ENCODE measurements at places on chromosomes 3 and 15.

DNA sequence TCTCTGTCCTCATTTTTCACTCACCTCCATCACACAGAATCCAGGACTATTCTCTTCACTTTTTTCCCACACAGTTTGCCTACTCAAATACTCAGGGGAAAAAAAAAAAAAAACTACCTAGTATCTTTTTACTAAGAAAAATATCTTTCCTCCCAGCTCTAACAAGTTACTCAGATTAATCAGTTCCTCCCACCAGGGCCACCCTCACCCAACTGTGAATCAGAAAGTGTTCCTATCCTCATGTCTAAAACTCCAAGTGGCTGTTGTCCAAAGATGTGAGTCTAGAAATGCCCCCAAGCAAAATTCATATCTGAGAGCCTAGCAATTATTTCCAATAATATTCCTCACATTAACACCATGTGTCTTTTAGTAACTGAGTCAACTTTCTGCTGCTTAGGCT, 268.0 kb downstream of the ERC2 start:
- DNase-seq, result no peak

- DNase-seq, result no peak
These were observed 39.2 kb downstream of the PROS1 start for GRCh38 chr3:93934366-93935046.

- DNase-seq, result no peak
These were observed 16.9 kb upstream of the AGBL1 start for GRCh38 chr15:86062646-86063243.

GRCh38 chr15:74432271-74432967, 1.3 kb downstream of the SEMA7A start:
- DNase-seq, result no peak

GRCh38 chr3:98371186-98371585, 17.5 kb downstream of the OR5K4 start:
- no peak for DNase-seq

- DNase-seq, result no peak
These were observed 32.1 kb downstream of the ACKR2 start for GRCh38 chr3:42841332-42841731.

GRCh38 chr15:24858737-24859601, 95.8 kb upstream of the SNRPN start:
- no peak for DNase-seq

DNA sequence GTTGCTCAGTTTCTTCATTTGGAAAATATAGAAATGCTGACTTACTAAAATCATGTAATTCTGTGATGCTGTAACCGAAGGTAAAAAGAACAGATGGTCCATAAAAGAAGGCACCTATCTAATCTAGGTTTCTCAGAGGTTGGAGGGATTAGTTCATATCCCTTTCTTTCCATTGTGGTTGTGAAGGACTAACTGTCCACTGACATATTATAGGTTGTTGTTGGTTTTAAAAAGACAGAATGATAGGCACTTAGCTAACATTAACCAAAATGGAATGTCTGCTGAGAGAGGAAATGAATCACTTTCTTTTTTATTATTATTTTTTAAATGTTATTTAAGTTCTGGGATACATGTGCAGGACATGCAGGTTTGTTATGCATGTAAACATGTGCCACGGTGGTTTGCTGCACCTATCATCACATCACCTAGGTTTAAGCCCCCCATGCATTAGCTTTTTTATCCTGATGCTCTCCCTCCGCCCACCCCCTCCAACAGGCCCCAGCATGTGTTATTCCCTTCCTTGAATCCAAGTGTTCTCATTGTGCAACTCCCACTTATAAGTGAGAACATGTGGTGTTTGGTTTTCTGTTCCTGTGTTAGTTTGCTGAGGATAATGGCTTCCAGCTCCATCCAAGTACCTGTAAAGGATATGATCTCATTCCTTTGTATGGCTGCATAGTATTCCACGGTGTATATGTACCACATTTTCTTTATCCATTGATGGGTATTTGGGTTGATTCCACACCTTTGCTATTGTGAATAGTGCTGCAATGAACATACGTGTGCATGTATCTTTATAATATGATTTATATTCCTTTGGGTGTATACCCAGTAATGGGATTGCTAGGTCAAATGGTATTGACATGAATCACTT, 45.8 kb downstream of the ALDH1A2 start:
- DNase-seq, result no peak

DNA sequence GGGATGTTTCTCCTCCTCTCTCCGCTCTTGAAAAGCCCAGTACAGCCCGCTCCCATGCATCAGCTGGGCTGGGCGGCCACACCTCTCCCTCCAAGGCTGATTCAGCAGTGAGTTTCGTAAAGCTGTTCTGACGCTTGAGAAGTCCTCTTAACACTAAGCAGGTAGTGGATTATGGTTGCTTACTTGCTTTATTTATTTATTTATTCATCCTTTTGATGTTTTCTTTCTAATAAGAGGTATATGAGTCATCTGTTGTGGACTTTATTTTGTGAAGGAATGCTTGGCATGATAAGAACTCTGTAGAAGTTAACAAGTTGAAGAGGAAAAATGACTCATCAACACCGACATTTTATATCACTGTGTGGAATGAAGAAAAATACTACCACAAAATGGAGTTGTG, 285.0 kb downstream of the SQOR start:
- DNase-seq, result no peak

GRCh38 chr3:99669879-99670555, 31.6 kb downstream of the COL8A1 start:
- no peak for DNase-seq

DNA sequence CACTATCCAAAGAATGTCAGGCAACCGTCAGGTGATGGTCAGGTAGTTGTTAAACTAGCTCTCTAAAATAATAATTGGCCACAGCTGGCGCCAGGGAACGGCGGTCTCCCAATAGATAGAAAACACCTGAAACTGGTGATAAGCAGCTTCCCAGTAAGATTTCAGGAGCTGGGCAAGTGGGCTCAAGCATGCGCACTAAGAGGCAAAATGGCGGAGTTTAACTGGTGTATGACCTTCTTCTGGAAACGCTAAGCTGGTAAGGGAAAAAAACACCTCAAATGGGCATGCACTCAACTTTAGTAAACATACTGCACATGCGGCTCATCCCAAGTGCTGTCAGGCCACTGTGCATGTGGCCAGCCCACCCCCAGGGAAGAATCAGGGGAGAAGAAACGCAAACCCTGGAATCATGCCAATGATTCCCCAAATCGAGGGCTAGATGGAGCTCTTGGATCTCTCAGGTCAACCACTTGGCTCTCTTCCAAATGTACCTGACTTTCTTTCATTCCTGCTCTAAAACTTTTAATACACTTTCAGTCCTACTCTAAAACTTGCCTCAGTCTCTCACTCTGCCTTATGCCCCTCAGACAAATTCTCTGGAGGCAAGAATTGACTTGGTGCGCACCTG, 195.0 kb downstream of the ZNF621 start:
- no peak for DNase-seq

DNA sequence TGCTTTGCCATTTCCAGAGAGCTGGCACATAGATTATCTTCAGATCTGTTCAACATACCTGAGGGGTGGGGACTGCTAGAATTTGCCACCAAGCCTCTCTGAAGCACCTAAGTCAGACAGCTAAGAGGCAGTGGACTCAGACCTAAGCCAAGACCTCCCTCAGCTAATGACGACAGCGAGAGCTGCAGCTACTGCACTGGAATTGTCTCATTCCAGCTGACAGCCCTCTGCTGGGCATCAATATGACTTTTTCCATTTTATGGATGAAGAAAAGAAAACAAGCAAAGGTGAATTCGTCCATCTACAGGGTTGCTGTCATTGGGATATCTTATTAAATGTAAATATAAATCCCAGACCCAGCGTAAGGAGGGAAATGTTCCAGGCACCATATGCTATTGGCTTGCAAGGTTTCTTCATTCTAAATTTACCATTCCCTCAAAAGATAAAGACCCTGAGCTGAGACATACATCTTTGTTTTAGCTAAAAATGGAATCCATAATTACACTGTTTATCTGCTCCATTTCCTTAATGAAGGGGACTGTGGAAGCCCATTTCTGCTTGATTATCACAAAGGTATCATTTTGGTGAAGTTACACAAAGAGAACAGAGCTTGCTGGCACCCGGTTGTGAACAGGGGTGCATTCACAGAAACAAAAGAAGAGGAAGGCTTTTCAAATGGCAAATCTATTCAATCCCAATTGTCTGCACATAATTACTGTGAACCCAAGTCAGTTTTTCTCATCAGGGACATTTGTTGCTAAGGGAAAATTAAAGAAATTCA, 85.5 kb upstream of the LRTM1 start:
- DNase-seq, result no peak

DNA sequence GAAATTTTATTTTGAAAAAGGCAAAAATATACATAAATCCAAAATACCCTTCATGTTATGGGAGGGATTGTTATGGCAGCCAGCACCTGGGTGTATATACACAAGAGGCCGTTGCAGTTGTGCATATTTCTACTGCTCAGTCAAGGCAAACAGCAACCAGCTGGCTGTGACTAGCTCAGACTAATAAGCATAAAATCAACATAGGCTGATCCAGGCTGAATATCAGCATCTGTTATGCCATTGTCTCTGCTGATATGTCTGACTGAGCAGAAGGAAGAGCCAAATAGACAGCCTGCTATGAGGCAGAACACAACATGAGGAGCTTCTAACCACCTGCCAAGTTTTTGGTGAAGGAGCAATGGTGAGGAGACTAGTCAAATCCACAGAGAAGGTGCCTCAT, 457.5 kb upstream of the ALCAM start:
- no peak for DNase-seq

- DNase-seq, result no peak
These were observed 894.0 kb downstream of the ROBO2 start for GRCh38 chr3:77933926-77934325.

- no peak for DNase-seq
These were observed 934.0 kb downstream of the VGLL3 start for GRCh38 chr3:86056962-86057361.

DNA sequence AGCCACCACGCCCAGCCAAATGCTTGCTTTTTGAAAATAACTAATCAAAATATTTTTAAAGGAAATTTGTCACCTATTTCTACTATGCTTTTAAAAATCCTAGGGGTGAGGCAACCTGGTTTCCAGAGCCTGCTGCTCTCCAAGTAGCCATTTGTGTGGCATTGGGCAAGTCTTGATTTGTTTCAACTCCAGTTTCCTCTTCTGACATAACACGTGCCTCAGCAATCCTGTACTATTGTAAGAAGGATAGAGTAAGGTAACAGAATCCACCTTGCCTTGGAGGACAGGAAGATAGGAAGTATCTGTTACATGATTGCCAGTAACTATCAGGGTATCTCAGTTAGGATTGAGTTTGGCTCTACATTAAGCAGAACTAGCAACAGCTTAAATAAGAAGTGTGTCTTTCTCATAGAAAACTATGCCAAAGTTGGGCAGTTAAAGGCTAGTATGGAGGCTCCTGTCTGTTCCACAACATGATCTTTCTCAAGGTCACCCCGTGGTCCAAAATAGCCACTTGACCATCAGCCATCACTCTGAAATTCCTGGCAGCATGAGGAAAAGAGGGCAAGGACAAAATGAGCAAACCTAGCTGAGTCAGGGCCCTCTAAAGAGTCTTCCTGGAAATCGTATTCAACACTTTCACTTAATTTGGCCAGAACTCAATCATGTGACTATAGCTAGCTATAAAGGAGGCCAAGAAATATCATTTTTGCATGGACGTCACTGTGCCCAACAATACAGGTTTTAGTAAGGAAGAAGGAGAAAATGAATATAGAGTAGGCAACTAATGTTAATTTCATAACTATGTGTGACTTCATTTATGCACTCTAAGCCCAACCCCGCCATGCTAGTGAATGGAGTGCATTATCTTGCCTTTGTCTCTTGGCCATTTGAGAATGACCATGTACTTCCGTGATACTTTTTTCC, 66.1 kb downstream of the HMG20A start:
- DNase-seq, result no peak

DNA sequence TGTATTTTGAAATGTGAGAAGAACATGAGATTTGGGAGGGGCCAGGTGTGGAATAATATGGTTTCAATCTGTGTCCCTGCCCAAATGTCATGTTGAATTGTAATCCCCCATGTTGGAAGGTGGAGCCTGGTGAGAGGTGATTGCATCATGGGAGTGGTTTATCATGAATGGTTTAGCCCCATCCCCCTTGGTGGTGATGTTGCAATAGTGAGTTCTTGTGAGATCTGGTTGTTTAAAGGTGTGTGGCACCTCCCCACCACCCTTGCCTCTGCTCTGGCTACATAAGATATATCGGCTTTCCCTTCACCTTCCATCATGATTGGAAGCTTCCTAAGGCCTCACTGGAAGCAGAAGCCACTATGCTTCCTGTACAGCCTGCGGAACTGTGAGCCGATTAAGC, 23.9 kb upstream of the TMEM108 start:
- no peak for DNase-seq

GRCh38 chr3:16136055-16136454, 38.4 kb upstream of the GALNT15 start:
- no peak for DNase-seq

DNA sequence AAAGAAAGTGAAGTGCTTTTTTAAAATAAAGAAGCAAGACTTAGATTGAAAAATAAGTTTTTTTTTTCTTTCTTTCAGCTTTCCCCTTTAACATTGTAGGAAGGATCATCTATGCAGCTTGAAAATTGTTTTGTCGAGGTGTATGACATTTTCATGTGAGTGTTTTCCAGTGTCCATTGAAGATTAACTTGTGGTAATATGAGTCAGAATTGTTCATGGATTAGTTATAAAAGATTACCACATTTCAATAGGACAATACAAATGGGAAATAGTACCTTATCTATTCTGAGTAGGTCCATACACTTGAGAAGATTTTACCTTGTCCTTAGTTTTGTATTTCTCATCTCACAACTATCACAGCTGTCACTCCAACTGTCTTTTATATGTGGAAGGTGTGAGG, 1234.7 kb downstream of the NSUN3 start:
- no peak for DNase-seq

DNA sequence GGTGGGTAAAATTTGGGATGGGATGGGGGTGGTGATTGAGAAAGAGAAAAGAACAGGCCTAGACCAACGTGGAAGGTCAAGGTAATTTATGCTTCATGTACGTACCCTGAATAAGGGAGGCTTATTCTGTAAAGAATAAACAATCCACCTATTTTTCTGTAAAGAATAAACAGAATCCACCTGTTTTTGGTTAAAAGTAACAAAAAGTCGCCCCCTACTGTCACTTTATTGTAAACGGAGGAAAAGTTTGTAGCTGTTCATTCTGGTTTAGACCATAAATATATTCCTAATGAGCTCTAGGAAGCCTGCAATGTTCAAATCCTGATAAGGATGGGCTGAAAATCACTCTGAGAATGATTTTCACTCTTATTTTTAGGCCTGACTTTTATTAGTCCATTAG, 23.5 kb upstream of the SQOR start:
- no peak for DNase-seq

- DNase-seq, result no peak
These were observed 27.9 kb downstream of the PLA1A start for GRCh38 chr3:119625451-119626153.

- no peak for DNase-seq
These were observed 159.3 kb downstream of the MAGI1 start for GRCh38 chr3:65879372-65879771.

GRCh38 chr3:131218196-131218595, 163.4 kb upstream of the NUDT16 start:
- DNase-seq, result no peak
